Glomerular endothelial cell (primary cell): ENCODE measurements at places on chromosomes 12 and 14. TPM values are rescaled to one million over a fixed set of nuclear protein-coding genes. Genes with fewer than 3 reads are reported as not detected.

VWF gene
- 519 and 1,804 TPM in 2 replicates for total RNA-seq

RNASE3 gene
- not detected in 2 replicates for total RNA-seq

RPL10L gene
- total RNA-seq = not detected in 2 replicates

TNS2 gene
- total RNA-seq = 38.5 and 66.7 TPM in 2 replicates

ATP23 gene
- 6.6 and 7.5 TPM in 2 replicates for total RNA-seq

ARHGEF40 gene
- 20.4 and 22.0 TPM in 2 replicates for total RNA-seq

MIP gene
- 0.15 TPM in 1 of 2 replicates, not detected in the other for total RNA-seq

BDKRB2 gene
- total RNA-seq = 1.7 and 4.1 TPM in 2 replicates

METTL1 gene
- 11.3 and 18.1 TPM in 2 replicates for total RNA-seq

P3H3 gene
- total RNA-seq = 53.8 and 87.9 TPM in 2 replicates

GRCh38 chr12:39048395-39048794, 143.0 kb upstream of the CPNE8 start:
- DNase-seq = no peak

GRCh38 chr14:90523544-90523943, 126.7 kb downstream of the CALM1 start:
- no peak for DNase-seq

GRCh38 chr12:95279856-95280255, 62.2 kb downstream of the VEZT start:
- DNase-seq = no peak

GRCh38 chr12:30908076-30908721, 18.3 kb upstream of the TSPAN11 start:
- DNase-seq = no peak

GRCh38 chr12:61384511-61384910, 875.7 kb upstream of the USP15 start:
- DNase-seq = no peak

GRCh38 chr14:91911474-91912032, 35.9 kb downstream of the FBLN5 start:
- DNase-seq = no peak

DNA sequence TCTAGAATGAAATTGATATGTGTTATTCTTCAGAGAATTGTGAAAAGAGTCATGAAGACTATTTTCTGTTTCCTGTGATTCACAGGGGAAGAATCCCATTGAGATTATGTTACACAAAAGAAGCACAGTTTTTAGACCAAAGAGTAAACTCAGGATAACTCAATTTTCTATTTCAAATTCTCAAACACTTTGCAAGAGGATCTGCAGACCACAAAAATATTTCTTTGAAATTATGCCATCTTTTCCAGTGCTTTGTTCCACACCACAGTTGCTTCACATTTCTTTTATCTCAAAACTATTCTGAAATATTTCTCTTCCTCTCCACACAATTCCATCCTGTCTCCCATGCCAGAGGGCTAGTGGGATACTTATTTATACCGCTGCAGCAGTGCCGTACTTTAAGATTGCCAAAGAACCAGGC, 188.9 kb upstream of the FOXG1 start:
- DNase-seq = no peak

- no peak for DNase-seq
These were observed 105.2 kb downstream of the MED13L start for GRCh38 chr12:116172224-116172849.

DNA sequence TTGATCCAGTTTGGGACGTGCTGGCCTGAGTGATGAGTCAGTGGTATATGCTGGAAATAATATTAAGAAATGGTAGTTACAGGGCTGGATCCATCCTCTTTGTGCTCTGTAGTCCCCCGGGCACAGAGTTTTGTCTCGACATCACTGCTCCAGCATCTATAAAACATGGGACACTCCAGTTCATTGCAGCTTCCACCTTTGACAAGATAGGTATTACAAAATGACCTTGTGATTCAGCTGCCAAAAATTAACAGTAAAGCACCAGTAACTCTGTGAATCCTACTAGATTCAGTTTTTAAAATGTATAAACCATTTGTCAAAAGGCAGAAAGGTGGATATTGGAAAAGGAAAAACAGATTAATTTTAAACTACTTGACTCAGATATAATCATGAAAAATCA, 14.6 kb upstream of the GNG2 start:
- no peak for DNase-seq

- DNase-seq = no peak
These were observed 37.5 kb upstream of the MIS18BP1 start for GRCh38 chr14:45290547-45290946.

DNA sequence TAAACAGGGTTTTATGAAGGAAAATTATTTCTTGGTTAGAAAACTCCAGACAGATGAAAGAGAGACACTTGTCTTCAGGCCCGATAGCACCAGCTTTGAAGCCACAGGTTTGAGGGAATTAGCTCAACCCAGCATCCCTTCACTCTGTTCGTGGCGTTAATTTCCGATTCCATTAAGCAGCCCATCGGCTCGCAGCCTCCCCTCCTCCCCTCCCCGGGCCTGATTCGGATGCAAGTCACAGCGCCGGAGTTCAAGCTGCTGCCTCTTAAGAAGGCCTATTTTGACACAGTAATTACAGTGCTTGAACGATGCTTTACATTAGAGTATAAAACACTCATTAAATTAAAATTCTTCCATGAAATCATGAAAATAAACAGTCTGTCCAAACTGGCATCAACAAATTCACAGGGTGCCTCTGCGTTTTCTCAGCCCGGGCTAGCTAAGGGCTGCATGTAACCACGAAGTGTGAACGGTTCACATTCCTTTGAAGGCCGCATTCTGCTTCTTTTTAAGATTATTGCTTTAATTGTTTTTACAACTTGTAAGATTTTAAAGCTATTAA, 145.8 kb downstream of the DICER1 start:
- DNase-seq = no peak

GRCh38 chr14:56412468-56413434, 166.8 kb upstream of the TMEM260 start:
- no peak for DNase-seq

- DNase-seq = no peak
These were observed 292.7 kb downstream of the LRFN5 start for GRCh38 chr14:41899416-41899815.

DNA sequence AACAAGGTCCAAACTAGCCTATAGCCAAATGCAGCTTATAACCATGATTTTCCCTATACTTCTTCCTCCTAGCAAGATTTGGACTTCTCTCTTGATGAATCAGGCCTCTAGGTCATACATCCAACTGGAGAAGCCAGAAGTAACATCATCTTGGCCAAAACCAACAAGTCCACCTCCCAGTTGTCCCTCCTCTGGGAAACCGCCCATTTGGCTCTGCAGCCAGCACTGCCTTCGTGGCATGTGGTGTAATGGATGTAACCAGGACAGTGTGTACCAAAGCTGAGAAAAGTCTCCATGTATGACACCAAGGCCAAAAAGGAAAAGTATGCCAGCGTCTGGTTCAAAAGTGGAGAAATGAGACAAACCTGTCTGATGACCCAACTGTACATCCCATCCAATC, 59.3 kb upstream of the VASH1 start:
- DNase-seq = no peak
